Pancreas (tissue), 10 donors: ENCODE measurements at places on chromosomes 12 and 14. TPM values are rescaled to one million over a fixed set of nuclear protein-coding genes. Genes with fewer than 3 reads are reported as not detected.

RNU7-1 gene
- total RNA-seq, result not detected

HAL gene
- total RNA-seq, result 0.70 TPM

- no peaks in the 10 kb centered on the region for H3K4me1 ChIP-seq
- no peak for DNase-seq
- no peak overlapping the region for H3K4me3 ChIP-seq
- H3K27me3 ChIP-seq, result no peaks in the 10 kb centered on the region
- no peak overlapping the region for H3K27ac ChIP-seq
Observed at GRCh38 chr14:92317511-92317910, 5.5 kb upstream of the SLC24A4 start.

DNA sequence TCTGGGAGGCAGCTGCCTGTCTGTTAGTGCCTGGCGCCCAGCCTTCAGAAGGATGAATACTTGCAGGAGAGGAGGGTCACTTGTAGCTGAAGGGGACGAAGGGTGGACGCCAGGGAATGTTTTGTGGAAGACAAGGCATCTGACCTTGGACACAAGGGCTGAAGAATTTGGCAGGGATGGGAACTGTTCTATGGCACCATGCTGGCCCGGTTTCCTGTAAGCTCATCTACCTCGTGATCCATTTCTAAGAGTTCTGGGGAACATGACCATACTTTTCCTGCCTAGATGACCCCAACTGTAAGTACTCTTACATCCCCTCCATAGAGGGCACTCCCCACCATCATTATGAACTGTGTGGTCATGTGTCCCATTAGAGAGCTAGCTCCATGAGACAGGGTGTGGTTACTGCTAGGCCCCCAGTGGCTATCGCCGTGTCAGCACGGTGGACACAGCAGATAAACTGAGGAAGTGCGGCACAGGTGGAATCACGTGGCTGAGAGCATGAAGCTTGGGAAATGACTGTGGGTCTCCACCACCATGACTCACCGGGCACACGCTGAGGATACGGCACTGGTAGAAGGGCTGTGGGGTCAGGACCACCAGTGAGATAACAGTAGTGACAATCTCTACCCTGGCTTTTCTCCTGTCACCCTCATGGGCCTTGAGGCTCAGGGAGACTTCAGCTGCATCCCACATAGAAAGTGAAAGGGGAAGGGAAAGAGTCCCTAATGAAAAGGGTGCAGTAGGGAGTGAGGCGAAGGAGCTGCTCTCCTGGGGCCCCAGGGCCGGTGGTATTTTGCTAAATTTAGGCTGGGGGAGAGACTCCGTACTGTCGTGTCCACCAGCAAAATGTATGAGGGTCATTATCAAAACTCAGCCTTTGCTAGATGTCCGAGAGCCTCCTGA, 252.6 kb downstream of the FOXN3 start:
- H3K4me3 ChIP-seq, result no peak overlapping the region
- H3K27me3 ChIP-seq, result no peaks in the 10 kb centered on the region
- no peak overlapping the region for H3K27ac ChIP-seq
- peaks cover 18% of the 10 kb centered on the region for H3K36me3 ChIP-seq
- DNase-seq, result no peak

GRCh38 chr12:88145567-88146505, 3.7 kb downstream of the TMTC3 start:
- H3K27me3 ChIP-seq, result no peaks in the 10 kb centered on the region
- peaks cover 8% of the 10 kb centered on the region for H3K4me1 ChIP-seq
- no peak overlapping the region for H3K27ac ChIP-seq
- H3K4me3 ChIP-seq, result no peak overlapping the region

GRCh38 chr14:95496111-95496681, 20.3 kb downstream of the SYNE3 start:
- no peaks in the 10 kb centered on the region for H3K36me3 ChIP-seq
- no peaks in the 10 kb centered on the region for H3K27me3 ChIP-seq
- DNase-seq, result no peak
- H3K4me1 ChIP-seq, result no peaks in the 10 kb centered on the region
- H3K27ac ChIP-seq, result no peak overlapping the region
- H3K4me3 ChIP-seq, result no peak overlapping the region

DNA sequence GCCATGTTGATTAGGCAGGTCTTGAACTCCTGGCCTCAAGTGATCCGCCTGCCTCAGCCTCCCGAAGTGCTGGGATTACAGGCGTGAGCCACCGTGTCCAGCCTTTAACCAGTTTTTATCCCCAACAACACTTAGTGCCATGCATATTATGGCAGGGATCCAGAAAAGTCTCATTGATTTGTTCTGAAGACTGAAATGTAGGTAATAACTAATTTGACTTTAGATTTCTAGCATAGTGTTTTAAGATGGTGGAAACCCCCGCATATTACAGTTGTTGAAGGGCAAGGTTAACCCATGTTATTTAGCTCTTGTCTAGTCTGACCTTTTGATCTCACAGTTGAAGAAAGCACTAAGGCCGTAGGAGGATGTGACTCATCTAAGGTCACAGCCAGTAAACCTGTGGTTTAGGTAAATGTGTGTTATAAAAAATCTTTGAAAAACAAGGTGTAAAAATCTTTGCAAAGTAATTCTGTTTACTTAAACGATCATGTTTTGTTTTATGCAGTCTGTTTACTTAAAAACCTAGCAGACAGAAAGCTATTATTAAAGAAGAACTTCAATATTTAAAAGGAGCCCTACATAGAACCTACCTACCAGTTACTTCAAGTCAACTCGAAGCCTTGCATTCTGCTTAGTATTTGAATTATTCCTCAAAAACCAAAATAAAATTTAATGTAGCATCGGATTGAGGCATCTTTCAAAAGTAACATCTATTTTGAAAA, 24.8 kb downstream of the BICDL1 start:
- peaks cover 6% of the 10 kb centered on the region for H3K4me1 ChIP-seq
- DNase-seq, result no peak
- H3K27me3 ChIP-seq, result no peaks in the 10 kb centered on the region
- no peak overlapping the region for H3K4me3 ChIP-seq
